Activated naive CD4-positive, alpha-beta T cell (primary cell): ENCODE measurements at places on chromosomes 7 and 10.
A peak's percentile ranks its signal among the peaks of the same experiment; 100 is the strongest.

DNA sequence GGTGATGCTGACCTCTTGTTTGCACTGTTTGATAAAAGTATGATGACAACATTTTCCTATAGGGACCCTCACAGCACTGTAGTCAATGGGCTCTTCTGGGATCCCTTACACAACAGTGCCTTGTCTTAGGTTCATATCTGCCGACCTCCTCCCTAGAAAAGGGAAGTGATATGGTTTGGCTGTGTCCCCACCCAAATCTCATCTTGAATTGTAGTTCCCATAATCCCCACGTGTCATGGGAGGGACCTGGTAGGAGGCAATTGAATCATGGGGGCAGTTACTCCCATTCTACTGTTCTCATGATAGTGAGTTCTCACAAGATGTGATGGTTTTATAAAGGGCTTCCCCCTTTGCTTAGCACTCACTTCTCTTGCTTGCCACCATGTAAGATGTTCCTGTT is 23.1 kb downstream of the ZC3HAV1 start:
- no peak for DNase-seq

GRCh38 chr7:6423942-6424701 is 23.6 kb downstream of the DAGLB start:
- DNase-seq: no peak

DNA sequence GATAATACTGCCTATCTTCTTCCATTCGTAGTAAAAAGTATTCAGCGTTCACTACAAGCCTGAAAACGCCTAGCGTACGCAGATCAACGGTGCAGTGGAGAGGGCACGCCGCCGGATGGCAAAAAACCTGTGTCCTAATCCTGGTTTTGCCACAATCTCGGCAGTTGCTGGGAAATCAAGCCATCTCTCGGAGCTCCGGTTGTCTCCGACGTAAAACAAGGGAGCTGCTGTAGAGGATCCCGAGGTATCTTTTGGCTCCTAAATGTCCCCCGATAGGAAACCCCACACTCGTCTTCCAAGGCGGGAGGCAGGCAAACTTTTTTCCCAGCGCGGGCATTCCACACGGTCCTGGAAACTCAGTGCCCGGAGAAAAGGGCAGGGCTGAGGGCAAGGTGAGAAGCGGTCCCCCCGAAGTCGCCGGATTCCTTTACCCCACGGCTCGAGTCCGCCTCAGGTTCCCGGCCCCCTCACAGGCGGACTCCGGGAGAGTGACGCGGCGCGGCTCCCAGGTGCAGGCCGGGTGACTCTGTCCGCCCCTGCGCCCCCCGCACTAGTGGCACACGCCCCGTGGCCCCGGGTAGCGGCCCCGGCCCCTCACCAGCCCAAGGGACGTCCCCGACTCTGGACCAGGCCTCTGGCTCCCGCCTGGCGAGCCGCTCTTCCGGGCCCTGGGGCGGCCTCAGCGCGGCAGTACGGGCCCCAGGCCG is 649 bp downstream of the IDE start:
- no peak for DNase-seq

- no peak for DNase-seq
Measured at GRCh38 chr10:72353965-72354355, 759 bp downstream of the DNAJB12 start.

DNA sequence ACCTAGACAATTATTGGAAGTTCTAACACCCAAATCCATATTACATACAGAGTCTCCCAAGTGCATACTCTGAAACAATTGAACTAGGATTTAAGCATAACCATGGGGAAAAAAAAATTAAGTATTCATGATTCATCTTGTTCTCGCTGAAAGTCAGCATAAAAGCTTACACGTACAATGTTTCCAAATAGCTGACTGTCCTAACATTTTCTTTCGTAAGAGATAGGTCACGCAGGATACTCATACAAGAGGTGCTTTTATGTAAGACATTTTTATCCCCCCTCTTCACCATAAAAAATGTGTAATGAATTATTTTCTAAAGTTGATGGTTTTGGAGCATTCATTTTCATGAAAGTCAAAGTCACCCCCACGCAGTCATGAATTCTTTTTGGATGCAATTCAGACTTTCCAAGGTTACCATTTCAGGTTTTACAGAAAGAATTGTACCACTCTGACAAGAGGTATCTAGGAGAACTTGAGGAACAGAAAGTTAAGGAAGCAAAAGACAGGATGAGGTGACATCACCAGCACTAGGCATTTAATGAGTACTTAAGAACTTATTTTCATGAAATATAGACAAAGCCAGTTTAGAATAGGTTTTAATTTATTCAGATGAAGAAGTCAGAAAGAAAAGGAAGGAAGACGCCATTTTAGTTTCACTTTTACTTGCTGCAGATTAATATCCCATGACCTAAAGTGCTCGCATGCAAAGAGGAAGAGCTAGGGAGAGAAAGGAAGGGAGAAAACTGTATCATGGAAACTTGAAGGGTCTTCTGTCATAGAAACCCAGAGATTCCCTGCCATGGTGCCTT is 55.8 kb downstream of the TMEM26 start:
- no peak for DNase-seq

DNA sequence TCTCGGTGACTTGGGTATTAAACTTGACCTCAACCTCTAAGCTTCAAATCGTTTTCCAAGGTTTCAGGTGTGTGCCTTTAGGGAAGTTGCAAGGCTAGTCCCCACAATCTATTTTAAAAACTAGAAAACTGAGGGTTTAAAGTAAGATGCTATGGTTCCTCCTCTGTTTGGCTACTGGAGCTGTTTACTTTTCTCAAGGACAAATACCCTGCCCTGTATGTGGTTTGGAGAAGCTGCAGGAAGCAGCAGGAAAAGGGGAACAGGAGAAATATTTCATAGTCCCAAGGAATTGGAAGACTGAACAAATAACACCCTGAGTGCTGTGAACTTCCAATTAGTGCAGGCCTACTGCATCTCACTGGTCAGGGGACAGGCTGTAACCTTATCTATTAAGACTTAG is 135.9 kb downstream of the NRP1 start:
- DNase-seq: no peak

DNA sequence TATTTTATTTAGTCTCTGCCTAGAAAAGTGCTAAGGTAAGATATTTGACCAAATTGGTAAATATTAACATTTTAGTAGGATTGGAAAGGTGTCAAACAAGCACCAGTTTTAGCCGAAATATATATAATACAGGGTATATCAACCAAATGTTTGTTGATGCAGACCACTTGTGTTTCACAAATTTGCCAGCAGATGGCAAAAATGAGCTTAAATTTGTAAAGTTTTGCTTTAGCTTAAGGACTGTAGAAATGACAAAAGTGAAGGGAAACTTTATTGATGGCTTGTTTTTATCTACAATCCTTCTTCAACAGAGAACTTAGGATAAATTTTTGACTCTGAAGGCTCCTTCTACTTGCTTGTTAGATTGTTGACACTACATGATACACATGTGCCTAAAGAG is 4.8 kb upstream of the POLR1F start:
- DNase-seq: peak; percentile 8

GRCh38 chr7:99030457-99030856 is 113.5 kb downstream of the SMURF1 start:
- no peak for DNase-seq

- no peak for DNase-seq
Measured at GRCh38 chr7:92612501-92612900, 22.3 kb upstream of the FAM133B start.

GRCh38 chr10:88117869-88118632 is 254.6 kb downstream of the PTEN start:
- DNase-seq: no peak

DNA sequence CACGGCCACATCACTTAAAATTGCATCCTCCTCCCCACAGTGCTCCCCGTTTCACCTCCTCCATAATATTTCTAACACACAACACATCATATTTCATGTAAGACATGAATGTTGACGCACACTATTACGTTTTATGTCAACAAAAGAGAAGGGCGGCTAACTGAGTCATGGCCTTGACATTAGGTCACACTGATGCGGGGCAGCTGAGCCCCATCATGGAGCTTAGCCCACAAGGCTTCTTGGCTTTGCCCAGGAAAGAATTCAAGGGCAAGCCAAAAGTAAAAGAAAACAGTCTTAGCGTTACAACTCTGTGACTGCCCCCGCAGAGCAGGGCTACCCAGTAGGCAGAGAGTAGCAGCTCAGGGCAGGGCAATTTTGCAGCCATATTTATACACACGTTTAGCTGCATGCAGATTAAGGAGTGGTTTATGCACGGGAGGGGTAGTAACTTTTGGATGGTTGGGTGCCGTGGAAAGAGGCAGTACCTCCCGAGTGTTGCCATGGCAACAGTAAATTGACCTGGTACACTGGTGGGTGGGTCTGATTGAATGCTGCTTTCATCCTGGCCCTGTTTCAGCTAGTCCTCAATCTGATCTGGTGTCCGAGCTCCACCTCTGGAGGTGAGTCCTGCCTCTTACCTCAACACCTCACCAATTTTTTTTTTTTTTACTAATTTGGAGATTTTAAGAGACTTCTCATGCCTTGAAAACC is 156.2 kb upstream of the FRMD4A start:
- DNase-seq: no peak

DNA sequence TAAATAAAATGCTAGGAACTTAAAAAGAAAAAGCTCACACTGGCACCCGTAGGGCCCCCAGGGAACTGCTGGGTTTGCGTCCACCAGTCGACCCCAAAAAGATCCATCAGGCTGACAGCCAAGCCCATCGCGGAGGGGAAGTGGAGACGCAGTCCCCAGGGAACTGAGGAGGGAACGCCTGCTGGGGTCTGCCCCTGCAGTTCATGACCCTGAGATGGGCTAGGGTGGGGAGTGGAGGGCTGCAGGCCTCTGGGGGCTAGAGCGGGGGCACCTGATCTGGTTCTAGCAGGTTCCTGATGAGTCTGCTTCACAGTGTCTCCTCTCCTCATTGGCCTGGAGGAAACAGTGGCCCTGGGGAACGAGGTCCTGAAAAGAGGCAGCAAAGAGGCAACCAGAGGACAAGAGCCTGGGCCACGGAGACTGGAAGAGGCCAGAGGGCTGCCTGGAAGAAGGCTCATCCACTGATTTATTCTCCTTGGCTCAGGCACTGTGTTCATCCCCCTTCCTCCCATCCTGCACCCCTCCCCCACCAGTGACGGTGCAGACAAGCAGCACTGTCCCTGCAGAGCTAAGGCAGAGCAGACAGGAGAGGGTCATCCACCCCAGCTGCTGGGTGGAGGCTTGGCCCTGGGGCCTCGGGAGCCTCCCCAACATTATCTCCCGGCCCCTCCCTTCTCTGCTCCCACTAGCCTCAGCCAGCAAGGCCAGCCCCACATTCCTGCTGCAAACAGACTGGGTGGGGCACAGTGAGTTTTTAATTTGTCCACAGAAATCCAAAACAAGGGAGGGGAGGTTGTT is 24.7 kb upstream of the HSPA12A start:
- no peak for DNase-seq
